Astrocyte of the hippocampus (primary cell): ENCODE measurements at places on chromosomes 4 and X.
A peak's percentile ranks its signal among the peaks of the same experiment; 100 is the strongest.

DNA sequence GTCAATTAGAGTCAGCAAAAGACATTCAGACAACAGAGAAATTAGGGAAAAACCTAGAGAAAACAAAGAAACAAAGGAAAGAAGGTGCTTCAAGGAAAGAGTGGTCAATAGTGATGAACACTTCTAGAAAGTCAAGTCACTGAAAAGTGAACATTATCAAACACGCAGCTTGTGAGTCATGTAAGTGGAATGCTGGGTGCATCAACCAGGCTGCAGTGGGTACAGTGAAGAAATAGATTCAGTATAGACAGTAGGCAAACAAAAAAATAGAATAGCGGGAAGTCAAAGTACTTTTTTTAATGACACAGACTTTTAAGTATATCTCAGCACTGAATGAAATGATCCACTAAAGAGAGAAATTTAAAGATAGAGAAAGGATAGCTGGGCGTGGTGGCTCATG is 245.8 kb downstream of the ARHGAP24 start:
- peak; percentile 58 for DNase-seq

GRCh38 chr4:185480016-185480732 is 8.6 kb upstream of the CCDC110 start:
- DNase-seq, result no peak

DNA sequence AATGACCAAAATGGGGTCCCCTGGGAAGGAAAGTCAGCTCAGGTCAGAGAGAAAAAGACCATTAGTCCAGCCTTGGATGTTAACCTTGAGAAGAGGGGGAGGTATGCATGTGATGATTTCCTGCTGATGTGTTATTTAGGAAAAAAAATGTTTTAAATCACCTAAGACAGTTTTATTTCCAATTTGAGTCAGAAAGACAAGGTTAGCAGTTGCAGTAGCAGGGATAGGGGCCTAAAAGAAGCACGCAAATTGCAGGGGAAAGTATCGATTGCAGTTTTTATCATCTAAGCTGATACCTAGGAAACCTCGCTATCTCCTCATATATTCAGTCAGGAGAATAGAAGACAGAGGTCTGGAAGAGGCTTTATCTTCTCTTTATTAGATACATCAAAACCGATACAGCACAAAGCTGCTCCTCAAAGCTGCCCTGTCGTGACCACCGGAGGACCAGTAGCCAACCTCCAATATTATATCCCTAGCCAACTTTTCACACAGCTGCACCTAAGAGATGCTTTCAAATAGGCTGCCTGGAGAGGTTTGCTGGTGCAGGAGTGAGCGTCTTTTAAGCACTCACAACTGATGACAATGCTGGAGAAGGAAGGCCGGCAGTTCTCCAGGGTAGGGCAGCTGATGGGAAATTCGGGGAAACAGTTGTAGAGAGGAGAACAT is 289.4 kb downstream of the INPP4B start:
- no peak for DNase-seq

- DNase-seq, result no peak
These were observed 277.9 kb downstream of the KLHL13 start for GRCh38 chrX:117838581-117839331.

DNA sequence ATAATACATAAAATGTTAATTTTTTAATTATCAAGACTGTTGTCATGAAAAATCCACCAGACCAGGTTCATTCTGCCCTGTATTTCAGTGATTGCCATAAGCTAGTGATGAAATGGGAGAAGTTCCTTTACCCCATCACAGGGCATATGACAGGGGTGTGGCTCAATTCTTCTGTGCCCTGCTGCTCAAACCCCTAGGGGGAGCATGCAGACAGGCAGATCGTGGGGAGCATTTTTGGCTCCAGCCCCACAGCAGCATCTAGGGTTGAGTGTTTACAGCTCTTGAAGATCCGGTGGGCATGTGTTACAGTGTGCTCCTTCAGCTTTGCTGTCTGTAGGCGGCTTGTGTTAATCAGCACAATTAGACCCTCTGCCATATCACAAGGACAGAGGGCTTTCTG is 700.7 kb downstream of the PCDH18 start:
- no peak for DNase-seq

DNA sequence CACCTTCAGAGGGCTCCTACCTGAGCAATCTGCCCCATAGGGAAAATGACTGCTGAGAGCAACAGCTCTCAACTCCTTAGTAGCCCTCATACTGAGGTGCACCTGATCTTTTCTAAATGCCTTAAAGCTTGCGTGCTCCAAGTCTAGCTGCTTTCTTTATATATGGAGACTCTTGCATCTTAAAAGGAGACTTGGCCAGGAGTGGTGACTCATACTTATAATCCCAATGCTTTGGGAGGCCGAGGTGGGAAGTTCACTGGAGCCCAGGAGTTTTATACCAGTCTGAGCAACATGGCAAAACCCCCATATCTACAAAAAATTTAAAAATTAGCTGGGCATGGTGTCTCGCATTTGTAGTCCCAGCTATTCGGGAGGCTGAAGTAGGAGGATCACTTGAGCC is 78.1 kb upstream of the TRIM2 start:
- DNase-seq, result peak; percentile 65

DNA sequence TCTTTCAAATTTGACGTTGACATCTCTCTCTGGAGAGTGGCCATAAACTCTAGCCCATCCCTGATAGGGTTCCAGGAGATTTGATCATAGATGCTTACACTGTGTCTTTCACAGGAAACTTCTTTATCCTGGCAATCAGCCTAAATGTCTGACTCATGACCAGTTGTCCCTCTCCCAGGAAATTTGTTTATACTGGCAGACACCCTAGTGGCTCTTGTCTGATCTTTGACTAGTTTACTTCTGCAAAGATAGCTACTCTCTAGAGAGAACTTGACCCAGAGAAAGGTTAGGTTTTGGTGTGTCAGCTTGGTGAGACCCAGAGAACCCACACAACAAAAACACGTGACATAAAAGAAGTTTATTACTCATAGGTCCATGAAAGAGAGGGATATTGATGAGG is 509.8 kb downstream of the CENPC start:
- peak; percentile 81 for DNase-seq

DNA sequence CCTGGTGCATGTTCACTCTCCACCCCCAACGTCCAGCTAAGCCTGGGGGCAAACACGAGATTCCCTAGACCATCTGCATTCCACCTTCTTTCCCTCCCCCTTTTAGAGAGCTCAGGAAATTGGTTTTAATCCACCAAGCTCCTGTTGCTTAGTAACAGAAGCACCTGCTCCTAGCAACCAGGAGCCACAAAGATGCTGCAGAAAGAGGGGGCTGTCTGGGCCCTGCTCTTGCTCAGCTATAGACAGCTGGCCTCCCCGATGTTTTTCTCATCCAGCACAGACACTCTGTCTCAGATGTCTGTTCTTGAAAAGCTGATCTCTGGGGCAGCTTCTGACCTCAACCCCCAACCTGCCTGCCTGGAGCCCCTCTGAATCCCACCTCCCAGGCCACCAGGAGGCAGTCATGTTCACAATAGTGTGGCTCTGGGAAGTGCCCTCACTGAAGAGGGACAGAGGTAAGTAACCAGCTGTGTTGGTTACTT is 71.5 kb downstream of the SLC16A2 start:
- DNase-seq, result no peak

GRCh38 chr4:970046-970745 is 3.2 kb downstream of the DGKQ start:
- no peak for DNase-seq

- no peak for DNase-seq
These were observed 17.0 kb downstream of the CA5B start for GRCh38 chrX:15755091-15755490.

DNA sequence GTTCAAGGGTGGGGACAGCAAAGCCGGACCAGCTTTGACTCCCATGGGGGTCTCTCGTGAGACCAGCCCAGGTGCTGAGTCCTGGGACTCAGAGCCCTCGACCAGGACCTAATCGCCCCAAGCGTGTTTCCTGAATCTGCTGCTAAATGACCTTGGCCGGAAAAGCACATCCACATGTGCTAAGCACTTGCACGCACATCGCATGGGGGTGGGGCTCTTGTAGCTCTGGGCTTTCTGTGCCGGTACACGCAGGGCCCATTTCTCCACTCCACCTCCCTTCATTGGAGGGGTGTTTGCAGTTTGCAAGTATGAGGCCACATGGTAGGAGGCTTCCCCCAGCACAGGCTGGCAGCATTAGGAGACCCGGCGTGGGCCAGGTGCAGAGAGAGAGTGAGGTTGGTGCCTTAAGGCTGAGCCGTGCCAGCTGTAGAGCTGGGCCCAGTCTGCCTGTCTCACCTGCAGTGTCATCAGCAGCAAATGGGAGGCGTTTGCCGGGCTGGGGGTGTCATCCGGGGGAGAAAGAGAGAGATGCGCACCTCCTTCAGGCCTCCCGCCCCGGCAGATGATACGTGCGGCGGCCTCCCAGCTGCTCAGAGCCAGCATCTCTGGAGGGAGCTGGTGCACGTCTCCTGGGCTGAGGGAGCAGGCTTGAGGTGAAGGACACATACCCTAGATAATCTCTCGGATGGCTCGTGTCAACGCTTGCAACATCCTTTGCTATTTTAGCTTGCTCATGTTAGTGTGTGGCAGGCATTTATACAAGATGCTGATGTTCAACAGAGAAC is 45.2 kb upstream of the CLCN4 start:
- no peak for DNase-seq

DNA sequence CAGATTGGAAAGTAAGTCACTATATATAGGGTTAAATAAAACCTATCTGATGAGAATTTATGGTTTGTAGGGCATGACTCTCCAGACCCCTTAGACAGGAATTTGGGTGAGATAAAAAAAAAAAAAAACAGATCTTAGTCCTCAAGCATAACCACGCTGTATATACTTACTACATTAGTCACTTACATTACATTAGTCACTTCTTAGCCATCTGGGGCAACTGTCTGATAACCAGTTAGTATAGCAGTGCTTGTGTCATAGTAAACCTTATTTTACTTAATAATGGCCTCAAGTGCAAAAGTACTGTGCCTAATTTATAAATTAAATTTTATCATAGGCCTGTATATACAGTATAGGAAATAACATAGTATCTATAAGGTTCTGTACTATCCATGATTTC is 60.2 kb upstream of the RPS6KA6 start:
- peak; percentile 3 for DNase-seq

GRCh38 chrX:3659761-3660160 is 53.7 kb downstream of the PRKX start:
- peak; percentile 40 for DNase-seq

- peak; percentile 76 for DNase-seq
These were observed 40.5 kb upstream of the BMP3 start for GRCh38 chr4:80989921-80990544.

DNA sequence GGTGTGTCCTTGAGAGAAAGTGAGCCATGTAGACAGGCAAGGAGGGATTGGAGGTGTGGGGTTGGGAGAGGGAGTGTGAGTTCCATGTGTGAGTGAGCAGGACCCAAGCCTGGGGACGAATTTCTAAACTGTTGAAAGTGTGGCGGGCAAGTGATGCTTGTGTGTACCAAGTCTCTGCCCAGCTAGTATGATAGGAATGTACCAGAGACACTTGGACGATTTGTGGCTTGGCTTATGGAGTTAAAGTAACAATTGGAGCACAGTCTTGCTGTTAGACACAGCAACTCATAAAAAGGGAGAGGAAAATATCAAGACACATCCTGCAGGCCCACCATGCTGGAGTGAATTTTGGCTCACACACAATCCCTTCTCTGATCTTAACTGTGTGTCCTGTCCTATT is 8.5 kb downstream of the PTTG2 start:
- no peak for DNase-seq

GRCh38 chr4:126405369-126405982 is 1090.7 kb downstream of the FAT4 start:
- peak; percentile 7 for DNase-seq

DNA sequence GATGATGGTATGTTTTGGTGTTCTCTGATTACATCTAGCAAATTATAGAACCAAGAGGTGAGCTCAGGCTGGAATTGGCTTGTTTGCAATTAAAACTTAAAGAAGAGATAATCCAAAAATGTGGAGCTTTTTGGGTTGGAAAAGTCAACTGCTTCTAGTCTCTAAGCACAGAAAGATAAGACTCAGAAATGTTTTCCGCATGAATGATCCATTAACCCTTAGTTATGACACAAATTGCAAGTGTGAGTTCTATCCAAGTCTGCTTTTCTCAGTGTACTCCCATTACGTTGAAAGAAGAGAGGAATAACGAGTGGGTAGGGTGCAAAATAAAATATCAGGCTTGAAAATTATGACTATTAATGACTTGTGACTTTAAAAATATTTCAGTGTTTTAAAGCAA is 38.5 kb downstream of the HPGD start:
- peak; percentile 32 for DNase-seq
